T-helper 22 cell (primary cell): ENCODE measurements at places on chromosomes 12 and 14.

- no peak for DNase-seq
Measured at GRCh38 chr12:111407377-111408115, 1.8 kb downstream of the SH2B3 start.

- DNase-seq = no peak
Measured at GRCh38 chr12:3770891-3771290, 18.0 kb upstream of the CRACR2A start.

GRCh38 chr12:91565246-91565645, 382.6 kb upstream of the DCN start:
- no peak for DNase-seq

- no peak for DNase-seq
Measured at GRCh38 chr12:42481368-42481767, 108.2 kb downstream of the PRICKLE1 start.

DNA sequence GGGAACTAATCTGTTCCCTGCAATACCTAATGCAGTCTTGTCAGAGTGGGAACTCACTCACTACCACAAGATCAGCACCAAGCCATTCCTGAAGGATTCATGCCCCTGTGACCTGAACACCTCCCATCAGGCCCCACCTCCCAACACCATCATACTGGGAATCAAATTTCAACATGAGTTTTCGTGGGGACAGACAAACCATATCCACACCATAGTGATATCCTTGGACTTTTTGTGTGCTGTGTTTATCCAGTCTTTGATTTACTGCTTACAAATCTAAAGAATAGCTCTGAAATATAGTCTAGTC, 243.5 kb downstream of the FBXL14 start:
- no peak for DNase-seq

DNA sequence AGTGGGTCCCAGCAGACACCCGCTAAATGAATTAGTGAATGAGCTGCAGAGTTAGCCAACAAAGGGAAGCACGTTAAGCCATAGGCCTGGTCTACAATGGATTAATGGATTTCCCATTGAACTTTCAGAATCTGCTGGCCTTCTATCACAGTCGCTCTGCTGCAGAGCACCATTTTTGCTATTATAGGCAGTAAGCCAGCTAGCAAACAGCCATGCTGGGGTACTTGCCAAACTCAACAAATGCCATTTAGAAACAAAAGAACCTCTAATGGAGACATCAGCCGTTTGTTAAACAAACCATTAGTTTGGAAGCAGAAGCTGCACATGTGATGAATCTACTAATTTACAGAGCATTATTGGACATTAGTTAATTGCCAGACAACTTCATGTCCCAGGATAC, 181.1 kb upstream of the STXBP6 start:
- DNase-seq = no peak

- DNase-seq = no peak
Measured at GRCh38 chr12:105384916-105385535, 54.5 kb downstream of the C12orf75 start.
